ENCODE measurements at places on chromosomes 3 and 15.
A peak's percentile ranks its signal among the peaks of the same experiment; 100 is the strongest.

- DNase-seq = no peak
These were observed 69.3 kb downstream of the CHST2 start for GRCh38 chr3:143188881-143189280.

- no peak for DNase-seq
These were observed 103.5 kb downstream of the ITPR1 start for GRCh38 chr3:4596612-4597011.

DNA sequence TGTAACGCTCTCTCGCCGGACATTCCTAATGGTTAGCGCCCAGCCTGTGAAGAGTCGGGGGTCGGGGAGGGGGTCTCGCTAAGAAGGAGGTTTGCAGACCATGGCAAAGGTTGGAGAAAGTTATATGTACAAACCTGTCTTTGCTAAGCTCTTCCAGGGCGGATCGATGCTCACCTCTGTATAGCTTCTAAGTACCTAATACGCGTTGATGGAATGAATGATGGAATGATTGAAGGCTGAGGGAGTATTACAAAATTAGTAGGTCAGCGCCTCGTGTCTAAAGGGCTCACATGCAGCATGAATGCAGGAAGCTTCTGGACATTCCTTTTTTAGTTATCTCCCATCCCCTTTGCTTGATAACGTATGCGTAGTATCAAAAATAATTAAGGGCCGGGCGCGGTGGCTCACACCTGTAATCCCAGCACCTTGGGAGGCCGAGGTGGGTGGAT, 305 bp upstream of the KPNA1 start:
- no peak for DNase-seq

GRCh38 chr3:46316206-46316605, 37.7 kb upstream of the CCR2 start:
- DNase-seq = no peak

DNA sequence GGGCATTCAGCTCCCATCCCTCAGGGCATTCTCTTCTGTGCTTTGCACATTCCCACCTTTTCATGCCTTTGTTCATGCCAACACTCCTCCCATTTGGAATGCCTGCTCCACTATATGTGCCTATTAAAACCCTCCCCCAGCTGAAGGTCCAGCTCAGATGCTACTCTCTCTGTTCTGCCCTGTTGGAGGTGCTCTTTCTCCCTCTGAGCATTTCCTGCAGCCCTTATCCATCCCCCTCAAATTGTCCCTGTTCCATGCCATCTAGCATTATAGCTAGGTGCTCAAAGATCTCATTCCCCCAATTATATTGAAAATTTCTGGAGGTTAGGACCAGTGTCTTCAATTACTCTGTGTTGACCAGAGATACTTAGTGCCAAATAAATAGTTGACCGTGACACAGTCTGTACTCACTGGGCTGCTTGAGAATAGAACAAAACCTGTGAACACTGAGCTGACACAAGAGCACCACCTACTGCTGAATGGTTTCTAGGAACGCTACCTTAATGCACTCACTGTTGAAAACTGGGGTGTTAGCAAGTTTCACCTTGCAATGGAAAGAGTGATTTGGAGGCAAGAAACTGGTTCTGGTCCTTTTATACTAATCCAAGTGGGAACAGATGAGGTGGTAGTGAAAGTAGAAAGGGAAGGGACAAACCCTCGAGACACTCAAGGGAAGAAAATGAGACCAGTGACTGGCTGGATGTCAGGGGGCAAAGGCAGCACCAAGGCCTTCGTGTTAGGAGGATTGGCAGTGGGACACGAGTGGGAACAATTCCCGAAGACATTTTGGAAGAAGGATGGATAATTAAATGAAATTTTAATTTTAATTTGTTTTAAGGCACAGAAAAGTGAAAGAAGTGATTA, 289.8 kb upstream of the ROPN1 start:
- DNase-seq = no peak

DNA sequence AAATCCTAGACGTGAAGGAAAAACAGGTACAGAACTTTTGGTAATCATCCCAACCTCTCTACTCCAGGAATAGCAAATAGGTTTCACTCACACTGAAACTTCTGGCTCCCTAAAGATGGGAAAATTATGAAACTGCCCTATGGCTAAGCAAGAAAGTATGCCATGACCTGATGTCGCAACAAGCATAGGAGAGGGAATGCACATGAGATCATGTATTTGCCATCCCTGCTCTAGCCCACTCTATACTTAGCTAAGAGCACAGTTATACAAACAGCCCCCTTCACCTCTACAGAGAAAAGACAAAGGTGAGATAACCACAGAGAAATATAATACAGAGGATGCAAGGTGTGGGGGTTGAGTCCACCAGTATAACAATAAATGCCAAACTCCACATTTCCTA, 102.7 kb downstream of the TBC1D5 start:
- DNase-seq = peak; percentile 84

DNA sequence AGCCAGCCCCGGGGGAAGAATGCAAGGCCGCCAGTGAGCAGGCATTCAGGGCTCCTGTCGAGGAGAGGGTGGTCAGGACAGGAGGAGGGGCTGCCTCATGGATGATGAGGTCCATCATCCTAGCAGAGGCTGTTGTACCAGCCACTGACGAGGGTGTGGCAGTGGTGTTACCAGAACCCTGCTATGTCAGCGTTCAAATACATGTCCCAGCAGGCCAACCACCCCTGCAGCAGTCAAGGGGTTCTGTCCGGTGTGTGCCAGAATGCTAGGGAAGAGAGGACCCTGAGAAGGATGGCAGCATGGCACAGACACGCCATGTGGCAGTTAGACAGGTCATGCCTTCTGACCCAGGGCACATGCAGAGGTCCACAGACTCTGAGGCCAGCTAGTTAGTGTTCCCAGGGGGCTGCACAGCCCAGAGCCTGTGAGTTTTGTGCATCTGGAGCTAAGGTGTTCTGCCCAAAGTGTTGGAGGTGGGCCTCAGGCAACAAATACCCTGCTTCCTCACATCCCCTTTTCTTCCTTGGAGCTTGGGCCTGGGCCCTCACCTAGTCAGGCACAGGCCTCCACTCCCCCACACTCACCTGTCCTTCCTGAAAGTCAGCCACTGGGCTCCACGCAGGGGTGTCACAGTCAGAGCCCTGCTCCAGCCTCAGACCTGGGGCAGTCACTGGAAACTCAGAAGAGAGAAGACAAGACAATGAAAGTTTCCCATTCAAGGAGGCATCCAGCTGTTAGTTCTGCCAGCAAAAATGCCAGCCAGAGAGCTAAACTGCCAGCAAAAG, 7.8 kb downstream of the PAK6 start:
- DNase-seq = no peak

GRCh38 chr3:118495206-118495605, 539.4 kb downstream of the IGSF11 start:
- DNase-seq = no peak

DNA sequence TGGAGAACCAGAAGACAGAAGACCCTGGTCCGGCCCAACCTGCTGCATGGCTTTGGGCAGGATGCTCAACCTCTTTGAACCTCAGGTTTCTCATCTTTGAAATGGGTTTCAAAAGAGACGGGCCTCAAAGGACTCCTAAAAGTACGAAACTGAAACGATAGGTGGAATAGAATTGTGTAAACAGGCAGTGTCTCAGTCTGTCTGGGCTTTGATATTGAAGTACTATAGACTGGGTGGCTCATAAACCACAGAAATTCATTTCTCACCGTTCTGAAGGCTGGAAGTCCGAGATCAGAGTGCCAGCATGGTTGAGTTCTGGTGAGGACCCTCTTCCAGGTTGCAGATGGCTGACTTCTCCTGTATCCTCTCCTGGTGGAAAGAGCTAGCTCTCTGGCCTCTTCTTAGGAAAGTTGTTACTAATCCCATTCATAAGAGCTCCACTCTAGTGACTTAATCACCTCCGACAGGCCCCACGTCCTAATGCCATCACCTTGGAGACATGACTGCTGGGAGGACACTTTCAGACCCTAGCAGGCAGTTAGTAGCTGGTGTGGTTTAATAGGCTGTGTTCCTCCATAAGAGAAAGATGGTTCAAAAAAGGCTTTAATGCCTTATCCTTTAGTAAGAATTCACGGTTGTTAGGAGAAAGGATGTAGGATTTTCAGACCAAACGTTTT, 35.7 kb downstream of the SSUH2 start:
- DNase-seq = no peak

DNA sequence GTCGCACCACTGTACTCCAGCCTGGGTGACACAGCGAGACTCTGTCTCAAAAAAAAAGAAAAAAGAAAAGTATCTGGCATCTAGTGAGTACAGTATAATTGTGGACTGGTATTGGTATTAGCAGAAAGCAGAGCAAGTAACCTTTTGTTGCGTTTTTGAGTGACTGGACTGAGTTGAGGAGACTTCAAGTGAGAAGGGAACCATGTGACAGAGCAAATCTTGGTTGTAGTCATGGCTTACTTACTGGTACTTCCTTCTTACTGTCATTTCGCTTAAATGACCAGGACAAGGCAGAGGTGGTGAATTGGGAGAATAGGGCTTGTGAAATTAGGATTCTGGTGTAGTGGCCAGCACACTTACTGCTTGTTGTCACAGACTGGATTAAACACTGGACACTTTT, 20.6 kb downstream of the RTF1 start:
- no peak for DNase-seq

DNA sequence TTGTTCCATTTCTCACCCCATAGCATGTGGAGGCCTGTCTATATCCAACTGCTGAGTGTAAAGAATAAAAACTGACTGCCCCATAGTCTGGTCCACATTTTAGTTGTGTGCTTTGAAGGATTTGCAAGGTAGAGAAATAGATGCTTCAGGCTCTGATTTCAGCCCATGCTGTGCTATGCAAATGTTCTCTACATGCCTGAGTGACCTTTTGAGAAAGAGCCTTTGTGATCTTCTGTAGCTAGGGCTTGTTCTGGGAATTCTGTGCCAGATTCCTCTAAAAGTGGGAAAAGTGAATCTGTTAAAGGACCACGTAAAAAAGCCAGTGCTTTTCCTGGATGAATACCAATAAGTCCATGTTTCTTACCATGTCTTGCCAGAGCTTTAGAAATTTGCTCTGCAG, 5.2 kb downstream of the KCTD6 start:
- no peak for DNase-seq

- no peak for DNase-seq
These were observed 132.2 kb downstream of the OSBPL10 start for GRCh38 chr3:31848911-31849310.

- no peak for DNase-seq
These were observed 213.3 kb upstream of the THRB start for GRCh38 chr3:24707936-24708335.

DNA sequence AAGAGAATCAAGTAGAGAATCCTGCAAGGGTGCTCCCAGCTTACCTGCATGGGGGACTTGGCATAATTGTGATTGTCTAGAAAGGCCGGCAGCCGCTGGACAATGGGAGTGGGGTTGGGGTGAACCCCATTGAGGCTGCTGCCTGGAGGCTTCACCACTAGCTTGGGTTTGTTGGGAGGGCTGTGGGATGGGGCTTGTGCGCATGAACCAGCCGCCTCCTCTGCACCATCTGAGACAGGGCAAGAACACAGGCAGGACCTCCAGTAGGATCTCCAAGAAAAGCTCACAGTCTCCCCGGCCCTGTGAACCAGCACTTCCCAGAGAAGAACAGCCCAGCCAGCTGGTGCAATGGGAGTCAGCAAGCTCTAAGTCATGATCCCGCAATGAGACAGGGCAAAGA, 39.8 kb downstream of the SEMA3G start:
- no peak for DNase-seq

DNA sequence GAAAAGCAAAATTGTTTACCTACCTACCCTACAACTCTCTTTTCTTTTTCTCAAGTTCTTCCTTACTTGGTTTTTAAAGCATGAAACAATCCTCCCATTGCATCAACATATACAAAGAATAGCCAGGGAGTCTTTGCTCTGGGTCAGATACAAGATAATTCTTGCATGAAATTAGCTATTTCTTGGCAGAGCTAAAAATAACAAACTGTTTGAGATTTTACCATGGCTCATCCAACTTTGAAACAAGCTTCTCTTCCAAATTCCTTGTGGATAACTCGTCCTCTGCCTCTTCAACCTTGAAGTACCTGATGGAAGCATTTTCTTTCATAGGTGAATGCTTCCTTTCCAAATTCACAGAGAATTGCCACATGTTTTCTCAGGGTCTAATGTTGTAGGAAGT, 9.2 kb upstream of the CBLB start:
- no peak for DNase-seq

GRCh38 chr3:48069339-48069738, 53.1 kb upstream of the MAP4 start:
- no peak for DNase-seq

GRCh38 chr3:195172039-195172684, 98.8 kb downstream of the XXYLT1 start:
- DNase-seq = no peak

DNA sequence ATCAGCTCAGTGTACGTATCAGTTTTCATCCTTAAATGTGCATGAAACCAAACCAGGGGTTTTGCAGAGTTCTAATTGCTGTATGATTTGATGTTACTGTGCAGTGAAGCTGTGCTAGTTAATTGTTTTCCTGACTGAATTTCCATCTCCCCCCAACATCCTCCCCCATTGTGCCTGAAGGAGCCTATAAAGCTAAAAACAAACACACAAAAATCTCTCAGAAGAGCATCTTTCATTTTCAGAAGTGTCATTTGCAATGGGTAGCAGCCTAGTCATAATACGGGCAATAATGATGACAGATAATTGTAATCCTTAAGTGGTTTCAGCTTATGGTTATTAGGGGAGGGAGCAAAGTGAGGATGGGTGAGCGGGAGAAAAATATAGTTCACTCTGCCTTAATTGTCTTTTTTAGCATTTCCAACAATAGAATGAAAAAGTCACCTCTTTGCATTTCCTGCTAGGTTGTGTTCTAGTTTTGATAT, 207.9 kb upstream of the TBL1XR1 start:
- DNase-seq = no peak

- DNase-seq = no peak
These were observed 8.8 kb downstream of the TMOD3 start for GRCh38 chr15:51838270-51838669.

- no peak for DNase-seq
These were observed 1.6 kb upstream of the FXR1 start for GRCh38 chr3:180910823-180911222.

DNA sequence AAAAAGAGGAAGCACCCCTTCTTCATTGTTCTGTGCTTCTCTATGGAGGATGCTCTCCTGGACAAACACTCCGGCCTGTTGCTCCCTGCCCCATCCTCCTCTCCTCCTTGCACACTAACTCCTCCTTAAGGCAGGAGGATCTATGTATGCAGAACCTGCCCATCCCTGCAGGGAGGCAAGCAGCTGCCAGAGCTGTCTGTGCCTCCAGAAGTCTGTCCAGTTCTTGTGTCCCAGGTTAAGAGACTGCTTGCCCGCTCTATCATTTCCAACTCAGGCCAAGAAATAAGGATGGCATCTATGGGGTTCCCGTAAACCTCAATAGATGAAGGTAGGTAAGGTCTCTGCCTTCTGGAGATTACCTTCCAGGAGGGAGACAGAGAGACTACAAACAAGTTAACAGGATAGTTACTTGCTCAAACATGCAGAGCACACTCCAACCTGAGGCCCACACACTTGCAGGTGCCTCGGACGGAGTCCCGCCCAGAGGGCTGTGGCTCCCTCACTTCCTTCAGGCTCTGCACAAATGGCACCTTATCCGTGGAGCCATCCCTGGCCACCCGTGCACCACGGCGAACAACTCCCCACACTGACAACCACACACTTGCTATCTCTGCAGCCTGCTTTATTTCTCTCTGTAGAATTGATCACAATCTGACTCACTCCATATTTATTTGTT, 6.9 kb downstream of the XXYLT1 start:
- no peak for DNase-seq

- no peak for DNase-seq
These were observed 701.5 kb upstream of the GBE1 start for GRCh38 chr3:82462977-82463376.

- no peak for DNase-seq
These were observed 23.2 kb downstream of the CAPN7 start for GRCh38 chr3:15229262-15229661.

- no peak for DNase-seq
These were observed 24.7 kb upstream of the TM4SF4 start for GRCh38 chr3:149449799-149450198.
